ENCODE measurements at places on chromosomes 5 and 9.

GRCh38 chr9:73640971-73641370, 489.3 kb downstream of the ANXA1 start:
- DNase-seq = no peak

DNA sequence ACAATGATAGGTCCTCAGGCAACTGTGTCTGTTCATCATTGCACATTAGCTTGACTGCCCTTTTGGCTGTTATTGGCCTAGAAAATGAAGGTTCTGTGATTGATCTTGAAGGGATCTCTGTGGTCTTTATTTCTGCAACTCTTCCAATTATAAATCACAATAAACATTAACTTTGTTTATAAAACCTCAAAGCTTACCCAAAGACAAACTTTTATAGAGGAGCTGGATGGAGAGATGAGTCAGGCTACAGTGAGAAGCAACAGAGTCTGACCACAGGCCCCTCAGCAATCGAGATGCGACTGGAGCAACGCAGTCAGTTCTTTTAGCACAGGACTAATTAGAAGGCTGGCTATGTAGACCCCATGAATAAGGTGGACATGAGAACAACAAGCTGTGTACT, 5.3 kb downstream of the MACROH2A1 start:
- no peak for DNase-seq

DNA sequence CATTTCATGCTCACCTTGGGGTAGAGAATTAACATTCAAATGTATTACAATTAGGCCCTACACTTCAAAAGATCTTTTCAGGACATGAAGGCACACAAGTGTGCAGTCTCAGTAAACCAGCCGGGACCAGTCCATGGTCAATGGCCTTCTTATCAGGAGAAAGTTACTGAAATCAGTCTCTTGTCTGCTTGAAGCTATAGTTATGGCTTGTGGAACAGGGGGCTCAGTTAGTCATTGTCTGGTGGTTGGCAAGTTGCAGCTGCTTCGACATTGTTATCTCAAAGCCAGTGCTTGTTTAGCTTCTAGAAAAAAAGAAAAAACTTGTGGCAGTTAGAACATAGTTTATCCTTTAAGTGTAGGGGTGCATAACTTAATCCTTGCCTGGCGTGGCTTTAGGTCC, 213.1 kb upstream of the ACO1 start:
- DNase-seq = no peak

- DNase-seq = no peak
These were observed 2.7 kb downstream of the VCAN start for GRCh38 chr5:83474161-83474796.

GRCh38 chr5:176162198-176162597, 76.0 kb upstream of the SIMC1 start:
- DNase-seq = no peak

- DNase-seq = no peak
These were observed 124.2 kb downstream of the WNK2 start for GRCh38 chr9:93308158-93308602.

- DNase-seq = no peak
These were observed 337.7 kb downstream of the PLK2 start for GRCh38 chr5:58122157-58122556.

GRCh38 chr5:122773619-122774018, 1.3 kb upstream of the SNX2 start:
- DNase-seq = no peak

- DNase-seq = peak; percentile 18
These were observed 705 bp downstream of the PWWP2A start for GRCh38 chr5:160118349-160119141.

- DNase-seq = no peak
These were observed 234.4 kb upstream of the MPDZ start for GRCh38 chr9:13513716-13514444.

DNA sequence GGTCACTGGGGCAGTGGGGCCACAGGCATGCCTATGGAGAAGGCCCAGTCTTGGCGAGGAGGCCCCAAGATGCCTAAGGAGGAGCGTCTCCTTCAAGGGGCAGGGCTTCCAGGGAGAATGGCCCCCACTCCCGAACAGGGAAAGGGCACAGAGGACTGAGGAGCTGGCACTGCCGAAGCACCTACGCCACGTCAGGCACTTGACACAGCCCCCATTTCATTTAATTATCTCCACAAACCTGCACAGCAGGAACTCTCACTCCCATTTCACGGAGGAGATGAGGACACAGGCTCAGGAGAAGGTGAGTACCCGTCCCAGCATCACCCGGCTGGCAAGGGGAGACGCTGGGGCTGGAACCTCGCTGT, 26.0 kb downstream of the EGR1 start:
- DNase-seq = no peak

DNA sequence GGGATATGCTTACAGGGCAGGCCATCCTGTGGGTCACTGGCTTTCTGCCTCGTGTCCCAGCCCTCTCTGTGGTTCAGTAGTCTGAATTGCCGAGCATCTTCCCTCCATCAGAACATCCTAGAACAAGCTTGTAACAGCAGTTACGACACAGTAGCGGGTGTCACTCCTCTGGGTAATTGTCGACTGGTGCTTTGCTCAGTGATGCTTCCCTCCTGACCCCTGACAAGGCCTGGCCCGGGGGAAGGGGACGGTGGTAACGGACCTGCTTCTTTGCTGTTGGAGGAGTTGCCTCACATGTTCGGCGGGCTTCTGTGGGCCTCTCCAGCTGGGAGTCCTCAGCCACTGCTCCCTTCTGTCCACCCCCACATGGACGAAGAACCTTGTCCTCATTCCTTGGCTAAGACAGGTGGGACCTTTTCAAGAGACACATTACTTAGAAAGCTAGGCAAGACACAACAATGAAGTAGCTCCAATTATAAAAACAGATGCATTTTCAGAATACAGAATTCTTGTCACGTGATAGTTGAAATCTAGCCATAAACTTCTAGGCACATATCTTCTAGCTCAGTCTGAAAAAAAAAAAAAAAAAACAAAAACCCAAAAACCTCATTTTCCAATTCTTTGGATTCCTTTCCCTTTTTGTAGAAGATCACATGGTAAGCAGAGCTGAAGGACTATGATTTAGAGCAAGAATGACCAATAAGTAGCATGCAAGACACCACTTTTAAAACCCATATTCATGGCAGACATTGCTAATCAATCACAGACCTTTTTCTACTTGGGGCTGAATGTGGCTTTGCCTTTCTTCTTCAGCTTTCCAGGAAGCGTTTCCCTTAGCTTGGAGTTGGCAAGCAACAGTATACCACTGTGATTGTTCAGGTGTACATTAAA, 25.0 kb downstream of the HMCN2 start:
- no peak for DNase-seq

- no peak for DNase-seq
These were observed 26.8 kb upstream of the PHF2 start for GRCh38 chr9:93549611-93550010.

GRCh38 chr9:109857336-109857735, 77.3 kb downstream of the PALM2AKAP2 start:
- no peak for DNase-seq
